ENCODE measurements at places on chromosomes 11 and 22. TPM values are rescaled to one million over a fixed set of nuclear protein-coding genes. Genes with fewer than 3 reads are reported as not detected.

DNA sequence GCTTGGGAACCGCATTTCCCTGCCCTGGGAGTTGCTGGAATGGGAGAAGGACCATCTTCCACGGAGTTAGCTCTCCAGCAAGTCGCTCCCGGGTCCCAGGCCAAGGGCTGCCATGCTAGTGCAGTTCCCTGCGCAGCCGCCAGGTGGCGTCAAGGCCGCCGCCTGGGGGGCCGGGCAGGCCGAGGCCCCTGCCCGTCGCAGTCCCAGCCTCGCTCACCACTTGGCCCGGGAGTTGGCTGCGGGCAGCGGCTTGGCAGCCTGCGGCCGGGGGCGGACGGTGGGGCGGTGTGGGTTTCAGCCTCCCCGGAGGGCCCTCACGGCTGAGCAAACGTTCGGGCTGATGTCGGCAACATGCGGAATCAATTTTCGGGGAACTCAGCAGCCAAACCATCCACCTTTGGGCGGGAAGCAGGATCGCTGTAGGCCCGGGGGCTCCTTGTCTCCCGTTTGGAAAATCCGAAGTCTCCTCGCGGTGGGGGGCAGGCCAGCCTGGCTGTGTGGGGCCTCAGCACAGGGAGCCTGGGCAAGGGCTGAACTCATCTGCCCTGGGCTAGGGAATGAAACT is 415.1 kb downstream of the SOX6 start:
- no peak overlapping the region for H3K27ac ChIP-seq
- no peaks in the 10 kb centered on the region for H3K27me3 ChIP-seq
- no peaks in the 10 kb centered on the region for H3K36me3 ChIP-seq

- H3K27me3 ChIP-seq: no peaks in the 10 kb centered on the region
- H3K4me1 ChIP-seq: no peaks in the 10 kb centered on the region
- no peak overlapping the region for H3K4me3 ChIP-seq
- H3K27ac ChIP-seq: no peak overlapping the region
- peak; percentile 17 for DNase-seq
These were observed 529.4 kb downstream of the TBC1D22A start for GRCh38 chr22:47291565-47292495.

Gene FAM180B
- total RNA-seq: not detected

DNA sequence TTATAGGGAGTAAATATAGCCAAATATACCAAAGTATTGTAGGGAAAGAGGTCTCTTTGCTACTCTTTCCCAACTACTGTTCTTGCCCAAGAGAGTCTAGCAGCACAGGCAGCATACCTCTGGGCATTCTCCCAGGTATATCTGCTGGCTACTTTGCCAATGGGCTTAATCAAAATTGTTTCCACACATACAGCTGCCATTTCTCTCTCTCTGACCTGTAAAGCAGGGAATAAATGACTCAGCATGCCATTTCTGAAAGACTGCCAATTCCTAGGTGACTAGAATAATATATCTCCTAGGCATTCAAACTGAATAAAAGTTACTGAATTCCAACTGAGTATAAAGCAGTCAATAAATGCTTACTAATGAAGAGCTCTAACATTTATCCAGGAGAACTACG is 44.6 kb downstream of the RDX start:
- no peak overlapping the region for H3K4me3 ChIP-seq
- DNase-seq: no peak
- H3K36me3 ChIP-seq: peaks cover 5% of the 10 kb centered on the region
- H3K4me1 ChIP-seq: no peaks in the 10 kb centered on the region
